Left hindlimb (tissue), 1 donor: ENCODE measurements at places on chromosomes 16 and 17.

- DNase-seq = no peak
Observed at GRCh38 chr16:52465711-52466267, 81.2 kb downstream of the TOX3 start.

DNA sequence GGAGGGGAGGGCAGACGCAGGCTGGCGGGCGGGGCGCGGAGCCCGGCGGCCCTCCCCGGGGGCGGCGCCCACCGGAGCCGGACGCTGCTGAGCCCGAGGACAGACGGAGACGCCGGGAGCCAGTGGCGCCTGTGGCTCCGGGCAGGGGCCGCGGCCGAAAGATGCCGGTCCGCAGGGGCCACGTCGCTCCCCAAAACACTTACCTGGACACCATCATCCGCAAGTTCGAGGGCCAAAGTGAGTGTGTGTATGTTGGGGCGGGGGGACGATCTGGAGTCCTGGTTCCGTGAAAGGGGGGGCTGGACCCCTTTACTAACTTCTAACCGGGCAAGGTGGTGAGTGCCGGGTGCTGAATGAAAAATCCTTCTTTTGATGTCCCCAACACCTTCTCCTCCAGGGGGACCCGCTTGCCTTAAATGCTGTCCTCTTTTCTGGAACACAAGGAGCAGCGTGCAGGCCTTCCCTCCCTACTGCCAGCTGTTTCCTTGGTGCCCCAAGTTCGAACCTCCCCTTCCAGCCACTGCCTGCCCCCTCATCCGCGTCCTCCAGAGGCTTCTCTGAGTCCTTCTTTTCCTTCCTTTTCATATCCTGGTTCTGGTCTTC is at the start of gene KCNH6:
Gene KCNH6, plus strand, starts transcription at position 106 of the 603 bp plus-strand sequence. Its CDS starts 56 bp downstream, at position 162.
- no peak for DNase-seq

GRCh38 chr17:48997827-48998586 is 822 bp downstream of the IGF2BP1 start:
- DNase-seq = peak; percentile 64

DNA sequence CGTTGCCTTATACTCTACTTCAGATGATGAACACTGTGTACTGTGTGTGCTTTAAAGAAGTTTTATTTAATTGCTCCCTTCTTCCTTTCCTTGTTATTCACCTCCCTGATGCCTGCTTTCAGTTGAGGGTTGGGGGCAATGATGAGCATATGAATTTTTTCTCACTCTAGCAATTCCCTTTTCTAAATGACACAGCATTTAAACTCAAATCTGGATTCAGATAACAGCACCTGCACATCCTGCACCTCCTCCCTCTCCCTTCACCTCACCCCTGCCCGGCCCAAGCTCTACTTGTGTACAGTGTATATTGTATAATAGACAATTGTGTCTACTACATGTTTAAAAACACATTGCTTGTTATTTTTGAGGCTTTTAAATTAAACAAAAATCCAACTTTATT is 13.0 kb upstream of the PNPO start:
- DNase-seq = no peak

GRCh38 chr16:57289391-57290257 is 5.2 kb upstream of the PLLP start:
- no peak for DNase-seq

- peak; percentile 26 for DNase-seq
Observed at GRCh38 chr16:31134625-31135534, 647 bp downstream of the PRSS8 start.

- no peak for DNase-seq
Observed at GRCh38 chr16:12225255-12225654, 248.7 kb downstream of the SNX29 start.

GRCh38 chr17:74853669-74854068 is 6.0 kb downstream of the GRIN2C start:
- no peak for DNase-seq

GRCh38 chr17:56085576-56086267 is 67.6 kb upstream of the ANKFN1 start:
- DNase-seq = no peak

DNA sequence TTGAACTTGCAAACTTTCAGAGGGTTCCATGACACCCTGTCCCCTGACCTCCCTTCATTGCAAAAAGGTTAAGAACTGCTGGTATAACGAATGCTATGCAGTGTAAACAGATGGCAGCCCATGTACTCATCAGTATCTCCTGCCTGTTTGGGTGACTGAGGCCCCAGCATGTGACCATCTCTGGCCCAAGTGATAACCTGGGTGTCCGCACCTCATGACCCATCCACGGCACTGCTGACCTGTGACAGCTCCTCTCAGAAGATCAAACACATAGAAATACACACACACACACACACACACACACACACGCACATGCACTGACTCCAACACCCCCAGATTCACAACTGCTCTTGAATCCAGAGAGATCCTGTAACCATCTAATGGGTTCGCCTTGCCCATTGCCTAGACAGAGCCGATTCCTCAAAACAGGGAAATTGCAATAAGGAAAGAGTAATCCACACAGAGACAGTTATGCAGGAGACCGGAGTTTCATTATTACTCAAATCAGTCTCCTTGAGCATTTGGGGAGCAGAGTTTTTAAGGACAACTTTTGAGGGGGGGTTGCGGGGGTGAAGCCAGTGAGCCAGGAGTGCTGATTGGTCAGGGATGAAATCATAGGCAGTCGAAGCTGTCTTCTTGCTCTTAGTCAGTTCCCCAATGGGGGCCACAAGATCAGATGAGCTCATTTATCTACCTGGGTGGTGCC is 11.3 kb upstream of the PHOSPHO1 start:
- no peak for DNase-seq

- no peak for DNase-seq
Observed at GRCh38 chr17:57372156-57372555, 115.8 kb downstream of the MSI2 start.

- no peak for DNase-seq
Observed at GRCh38 chr17:76812968-76813367, 55.2 kb upstream of the MGAT5B start.

- no peak for DNase-seq
Observed at GRCh38 chr16:68802190-68802589, 41.1 kb upstream of the TANGO6 start.

- no peak for DNase-seq
Observed at GRCh38 chr16:57345021-57345420, 13.6 kb upstream of the CCL22 start.

DNA sequence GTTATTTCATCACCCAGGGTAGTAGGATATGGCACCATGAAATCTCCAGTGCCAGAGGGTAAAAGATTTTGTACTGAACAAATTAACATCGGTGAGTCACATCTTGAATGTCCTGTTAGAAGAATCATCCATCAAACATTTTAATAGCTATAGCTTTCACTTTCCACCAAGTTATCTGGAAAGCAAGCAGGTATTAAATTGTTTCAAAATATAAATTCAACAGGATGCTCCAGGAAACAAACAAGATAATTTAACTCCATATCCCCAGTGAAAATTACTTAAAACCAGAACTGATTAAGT is 2.4 kb downstream of the VEZF1 start:
- DNase-seq = no peak

DNA sequence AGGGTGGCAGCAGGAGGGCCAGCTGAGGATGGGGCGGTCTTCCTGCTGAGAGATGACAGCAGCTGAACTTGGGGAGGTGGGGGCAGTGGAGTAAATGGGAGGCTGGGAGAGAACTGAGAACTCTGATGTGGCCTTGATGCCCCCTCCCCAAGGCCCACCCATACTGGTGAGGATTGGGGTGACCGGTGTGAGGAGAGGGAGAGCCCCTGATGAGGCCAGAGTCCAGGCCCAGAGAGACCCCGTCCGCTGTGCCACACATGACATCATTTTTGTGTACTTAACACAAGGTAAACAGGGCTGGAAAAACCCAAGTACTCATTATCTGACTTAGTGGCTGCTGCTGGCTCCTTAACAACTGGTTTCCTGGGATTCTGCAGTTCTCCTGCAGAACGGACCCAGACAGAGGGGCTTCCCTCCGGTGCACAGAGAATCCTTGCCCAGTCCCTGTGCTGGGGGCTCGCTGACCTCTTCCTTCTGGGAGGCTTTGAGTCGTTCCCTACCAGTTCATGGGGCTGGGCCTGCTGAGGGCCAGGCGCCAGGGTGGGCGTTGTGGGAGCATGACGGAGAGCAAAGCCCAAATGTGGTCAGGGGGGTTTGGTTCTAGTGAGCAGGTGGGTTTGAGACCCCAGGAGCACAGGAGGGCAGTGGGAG is 207.6 kb downstream of the RAB11FIP4 start:
- no peak for DNase-seq

GRCh38 chr17:31935512-31935911 is 1.3 kb upstream of the SUZ12 start:
- no peak for DNase-seq

DNA sequence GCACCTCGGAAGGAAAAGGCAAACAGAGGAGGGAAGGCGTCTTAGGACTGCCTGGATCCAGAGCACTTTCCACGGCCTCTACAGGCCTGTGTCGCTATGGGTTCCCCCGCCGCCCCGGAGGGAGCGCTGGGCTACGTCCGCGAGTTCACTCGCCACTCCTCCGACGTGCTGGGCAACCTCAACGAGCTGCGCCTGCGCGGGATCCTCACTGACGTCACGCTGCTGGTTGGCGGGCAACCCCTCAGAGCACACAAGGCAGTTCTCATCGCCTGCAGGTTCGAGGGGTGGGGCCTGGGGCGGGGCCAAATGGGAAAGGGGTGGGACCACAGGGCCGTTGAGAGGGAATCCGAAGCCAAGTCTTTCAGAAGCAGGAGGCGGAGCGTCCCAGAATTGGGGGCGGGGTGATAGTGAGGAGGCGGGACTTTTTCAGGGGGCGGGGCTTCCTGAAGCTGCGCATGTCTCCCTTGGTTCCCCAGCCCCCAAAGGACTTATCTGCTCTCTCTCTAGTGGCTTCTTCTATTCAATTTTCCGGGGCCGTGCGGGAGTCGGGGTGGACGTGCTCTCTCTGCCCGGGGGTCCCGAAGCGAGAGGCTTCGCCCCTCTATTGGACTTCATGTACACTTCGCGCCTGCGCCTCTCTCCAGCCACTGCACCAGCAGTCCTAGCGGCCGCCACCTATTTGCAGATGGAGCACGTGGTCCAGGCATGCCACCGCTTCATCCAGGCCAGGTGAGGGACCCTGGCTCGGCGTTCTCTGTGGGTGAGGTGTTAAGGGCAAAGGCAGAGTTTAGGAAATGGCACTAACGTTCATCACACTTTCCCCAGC is 939 bp downstream of the BCL6B start:
- peak; percentile 89 for DNase-seq

GRCh38 chr16:31270795-31271194 is 11.0 kb downstream of the ITGAM start:
- DNase-seq = no peak

DNA sequence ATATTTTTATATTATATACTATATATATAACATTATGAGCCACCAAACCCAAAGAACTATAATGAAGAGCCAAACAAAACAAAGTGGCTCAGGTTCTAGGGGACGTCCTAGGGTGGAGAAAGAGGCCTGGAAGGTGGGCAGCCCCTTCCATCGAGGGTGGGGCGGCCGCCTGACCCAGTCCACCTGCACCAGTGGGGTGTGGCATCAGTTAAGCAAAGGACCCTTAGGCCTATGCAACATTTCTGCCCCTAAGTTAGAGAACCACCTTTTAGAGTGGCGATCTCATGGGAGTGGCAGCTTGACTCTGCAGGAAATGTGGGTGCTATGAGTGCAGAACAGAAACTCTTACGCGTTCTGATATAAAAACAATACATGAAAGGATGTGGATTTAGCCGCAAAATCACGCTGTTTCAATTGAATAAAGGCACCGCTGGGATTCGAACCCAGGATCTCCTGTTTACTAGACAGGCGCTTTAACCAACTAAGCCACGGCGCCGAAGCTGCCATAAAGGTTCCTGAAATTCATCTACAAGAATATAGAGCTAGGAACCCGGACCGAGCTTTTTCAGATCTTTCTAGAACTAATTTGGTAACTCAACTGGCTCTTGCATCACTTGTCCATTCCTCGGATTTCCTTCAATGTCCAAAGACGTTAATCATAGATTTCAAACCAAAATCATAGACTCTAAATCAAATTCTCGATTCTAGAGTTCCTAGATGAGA is 15.6 kb upstream of the AURKB start:
- peak; percentile 69 for DNase-seq

DNA sequence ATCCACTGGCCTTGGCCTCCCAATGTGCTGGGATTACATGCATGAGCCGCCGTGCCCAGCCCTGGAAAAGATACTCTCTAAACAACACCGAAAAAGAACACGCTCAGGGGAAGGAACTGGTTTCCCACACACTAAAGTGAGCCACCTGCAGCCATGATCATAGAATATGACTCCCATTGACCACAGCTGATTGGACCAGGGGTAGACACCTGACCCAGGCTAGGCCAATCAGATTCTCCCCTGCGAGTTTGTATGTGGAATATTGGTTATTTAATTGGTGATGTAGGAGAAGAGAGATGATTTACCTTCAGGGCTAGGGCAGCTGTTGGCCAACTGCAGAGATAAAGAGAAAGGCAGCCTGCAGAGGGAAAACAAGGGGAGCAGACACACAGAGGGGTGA is 9.0 kb upstream of the GGA2 start:
- no peak for DNase-seq

DNA sequence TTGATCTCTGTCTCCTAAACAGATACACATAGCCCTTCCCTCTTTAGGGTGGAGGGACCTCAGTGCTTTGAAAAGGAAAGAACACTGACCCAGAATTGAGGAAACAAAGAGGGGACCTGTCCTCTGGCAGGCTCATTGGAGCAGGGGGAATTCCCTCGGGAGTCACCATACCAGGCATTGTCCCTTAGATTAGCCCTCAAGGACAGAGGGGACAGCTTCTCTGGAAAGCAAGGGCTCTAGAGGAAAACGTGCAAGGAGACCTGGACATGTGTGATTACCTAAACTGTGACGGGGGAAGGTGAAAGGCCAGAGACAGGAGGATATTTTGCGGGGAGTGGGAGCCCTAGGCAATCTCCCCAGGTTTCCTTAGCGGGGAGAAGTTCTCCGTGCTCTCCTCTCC is 7.6 kb upstream of the FZD2 start:
- DNase-seq = no peak

DNA sequence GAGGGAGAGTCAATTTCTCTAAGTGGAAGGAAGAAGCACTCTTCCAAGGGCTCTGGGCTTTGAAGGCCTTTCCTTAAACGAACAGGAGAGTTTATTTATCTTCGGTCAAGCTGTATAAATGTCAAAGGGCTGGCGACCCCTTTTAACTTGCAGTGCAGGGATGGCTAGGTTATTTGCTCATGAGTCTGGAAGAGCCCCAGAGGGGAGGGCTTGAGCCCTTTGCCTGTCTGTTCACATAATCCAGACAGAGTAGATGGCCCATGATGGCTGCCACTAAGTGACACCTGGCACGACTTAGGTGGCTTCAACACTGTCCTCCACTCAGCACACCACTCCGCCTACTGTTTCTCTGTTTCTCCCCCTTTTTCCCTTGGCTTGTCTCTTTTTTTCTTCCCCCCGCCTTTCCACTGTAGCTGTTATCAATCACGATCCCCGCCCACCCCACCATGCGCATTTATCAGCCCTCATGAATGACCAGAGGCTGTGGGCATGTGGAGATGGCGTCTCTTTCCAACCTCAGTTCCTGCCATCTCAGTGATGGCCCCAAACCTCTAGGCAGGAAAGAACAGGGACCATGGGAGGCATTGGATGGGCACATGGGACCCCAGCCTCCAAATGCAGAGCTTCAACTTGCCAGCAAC is 408.7 kb upstream of the TNRC6C start:
- DNase-seq = no peak

GRCh38 chr17:50839591-50840310 is 4.4 kb downstream of the WFIKKN2 start:
- DNase-seq = no peak
